Testis (tissue), 5 donors: ENCODE measurements at places on chromosomes 12 and 14. TPM values are rescaled to one million over a fixed set of nuclear protein-coding genes. Genes with fewer than 3 reads are reported as not detected.

DNA sequence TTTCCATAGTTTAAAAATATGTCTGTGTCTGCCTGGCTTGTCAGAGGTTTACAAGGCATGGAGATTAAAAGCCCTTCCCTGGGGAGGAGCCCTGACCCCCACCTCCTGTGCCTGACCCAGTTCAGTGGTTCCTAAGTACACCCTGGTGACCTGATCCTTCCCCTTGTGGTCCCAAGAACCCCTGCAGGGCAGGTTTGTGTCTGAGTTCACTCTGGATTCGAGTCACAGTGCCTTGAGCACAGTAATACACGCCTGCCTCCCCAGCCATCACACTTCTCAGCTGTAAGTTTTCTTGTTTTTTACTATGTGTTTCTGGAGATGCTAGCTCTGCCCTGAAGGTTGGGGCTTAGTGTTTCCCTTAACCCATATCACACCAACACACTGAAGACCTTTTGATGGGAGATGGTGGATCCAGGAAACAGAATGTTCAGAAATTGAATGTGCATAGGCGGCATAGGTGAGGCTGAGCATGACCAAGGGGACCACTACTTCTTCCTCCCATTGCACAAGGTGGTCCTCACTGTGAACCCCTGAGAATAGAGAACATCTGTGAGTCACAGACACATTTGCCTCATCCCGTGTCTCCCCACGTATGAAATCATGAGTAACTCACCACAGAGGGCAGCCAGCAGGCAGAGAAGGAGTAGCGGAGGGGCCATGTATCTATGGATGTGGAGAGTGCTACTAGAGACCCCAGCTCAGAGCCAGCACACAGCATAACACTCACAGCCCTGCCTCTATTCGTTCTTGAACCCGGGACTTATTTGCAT, 962.9 kb downstream of the TMEM121 start:
- DNase-seq = no peak

DNA sequence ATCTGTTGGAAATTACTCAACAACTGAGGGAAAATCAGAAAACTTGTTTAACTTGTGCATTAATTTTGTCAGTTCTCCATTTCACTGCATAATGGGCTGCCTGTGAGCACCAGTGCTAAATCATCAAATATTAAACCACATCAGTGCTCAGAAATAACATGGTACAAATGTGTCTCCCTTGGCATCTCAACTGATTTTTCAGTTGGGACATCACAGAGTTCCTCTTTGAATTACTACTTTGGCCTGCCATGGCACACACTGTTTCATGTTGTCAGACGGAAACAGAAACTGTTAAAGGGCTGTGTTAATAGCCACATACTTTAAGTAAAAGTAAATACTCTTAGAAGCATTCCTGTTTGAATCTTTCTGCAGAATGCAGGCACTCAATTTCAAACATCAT, 42.1 kb upstream of the STRN3 start:
- DNase-seq = no peak

- DNase-seq = no peak
These were observed 19.0 kb downstream of the KLRB1 start for GRCh38 chr12:9588749-9589148.

- DNase-seq = no peak
These were observed 10.9 kb downstream of the DYNC1H1 start for GRCh38 chr14:101975231-101975630.

- DNase-seq = no peak
These were observed 299.0 kb downstream of the CCDC91 start for GRCh38 chr12:28489246-28489645.

Gene SYNDIG1L
- 0.21 TPM for polyA plus RNA-seq

DNA sequence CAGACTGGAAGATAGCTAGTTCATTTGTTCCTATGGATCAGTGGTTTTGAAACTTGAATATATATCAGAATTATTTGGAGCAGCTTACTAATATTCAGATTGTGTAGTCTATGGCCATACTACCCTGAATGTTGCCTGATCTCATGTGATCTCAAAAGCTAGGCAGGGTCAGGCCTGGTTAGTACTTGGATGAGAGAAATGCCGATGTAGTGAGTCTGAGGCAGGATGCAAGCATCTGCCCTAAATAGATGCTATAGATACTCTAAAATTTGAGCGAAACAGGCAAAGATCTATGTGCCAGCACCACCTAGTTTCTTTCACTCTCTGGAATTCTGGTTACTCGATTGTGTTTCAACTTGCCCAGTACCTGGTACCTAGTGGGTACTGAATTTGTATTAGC, 40.9 kb downstream of the FRMD6 start:
- no peak for DNase-seq

DNA sequence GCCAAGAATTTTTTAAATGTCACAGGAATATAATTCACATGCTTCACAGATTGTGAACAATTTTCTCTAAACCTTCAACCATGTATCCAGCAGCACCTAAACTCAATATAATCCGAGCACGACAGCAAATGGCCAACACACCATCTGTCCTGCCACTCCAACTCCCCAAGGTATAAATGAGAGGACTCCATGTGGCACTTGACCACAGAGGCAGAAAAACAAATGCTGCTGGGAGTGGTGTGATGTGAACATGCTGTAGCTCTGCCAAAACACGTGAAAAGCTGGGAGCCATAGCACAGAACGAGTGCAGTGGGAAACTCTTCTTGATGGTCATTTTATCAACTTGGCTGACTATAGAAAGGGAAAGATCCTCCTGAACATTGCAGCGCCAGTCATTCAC, 70.9 kb downstream of the LLPH start:
- no peak for DNase-seq
